ENCODE measurements at places on chromosomes 6 and 20. TPM values are rescaled to one million over a fixed set of nuclear protein-coding genes. Genes with fewer than 3 reads are reported as not detected.

Gene GID8
- 26.2 TPM for total RNA-seq

Gene NOP56
- 84.9 TPM for total RNA-seq

DNA sequence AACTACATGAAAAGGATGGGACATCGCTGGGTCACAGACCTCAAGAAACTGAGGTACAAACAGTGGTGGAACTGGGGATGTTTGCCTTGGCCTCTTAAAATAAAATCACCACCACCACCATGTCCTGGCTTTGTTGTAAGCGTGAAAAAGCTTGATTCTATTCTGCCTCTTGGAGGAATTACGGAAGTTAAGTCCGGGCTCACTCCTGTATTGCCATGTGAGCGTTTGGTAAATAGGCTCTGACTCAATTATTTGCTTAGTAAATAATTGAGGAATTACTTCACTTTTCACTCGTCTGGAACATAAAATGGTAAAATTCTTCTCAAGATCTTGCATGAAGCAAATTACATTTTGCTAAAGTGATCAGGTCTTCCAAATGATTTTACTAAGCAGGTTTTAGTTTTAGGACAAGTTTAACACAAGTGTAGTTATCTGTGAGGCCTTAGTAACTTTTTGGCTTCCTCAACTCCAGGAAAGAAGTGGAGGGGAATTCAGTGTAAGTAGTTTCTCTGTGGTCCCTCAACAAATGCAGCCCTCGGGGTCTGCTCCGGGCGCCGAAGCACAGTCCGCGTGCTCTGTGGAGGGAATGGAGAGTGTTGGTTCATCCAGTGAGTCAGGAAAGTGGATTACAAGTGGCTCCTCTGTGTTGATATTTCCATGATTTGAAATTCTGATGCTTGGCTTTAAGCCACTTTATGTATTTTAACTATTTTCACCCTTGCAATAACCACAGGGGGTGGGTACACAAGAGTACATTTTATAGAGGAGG lies 23.8 kb downstream of the IYD start:
- DNase-seq, result no peak

DNA sequence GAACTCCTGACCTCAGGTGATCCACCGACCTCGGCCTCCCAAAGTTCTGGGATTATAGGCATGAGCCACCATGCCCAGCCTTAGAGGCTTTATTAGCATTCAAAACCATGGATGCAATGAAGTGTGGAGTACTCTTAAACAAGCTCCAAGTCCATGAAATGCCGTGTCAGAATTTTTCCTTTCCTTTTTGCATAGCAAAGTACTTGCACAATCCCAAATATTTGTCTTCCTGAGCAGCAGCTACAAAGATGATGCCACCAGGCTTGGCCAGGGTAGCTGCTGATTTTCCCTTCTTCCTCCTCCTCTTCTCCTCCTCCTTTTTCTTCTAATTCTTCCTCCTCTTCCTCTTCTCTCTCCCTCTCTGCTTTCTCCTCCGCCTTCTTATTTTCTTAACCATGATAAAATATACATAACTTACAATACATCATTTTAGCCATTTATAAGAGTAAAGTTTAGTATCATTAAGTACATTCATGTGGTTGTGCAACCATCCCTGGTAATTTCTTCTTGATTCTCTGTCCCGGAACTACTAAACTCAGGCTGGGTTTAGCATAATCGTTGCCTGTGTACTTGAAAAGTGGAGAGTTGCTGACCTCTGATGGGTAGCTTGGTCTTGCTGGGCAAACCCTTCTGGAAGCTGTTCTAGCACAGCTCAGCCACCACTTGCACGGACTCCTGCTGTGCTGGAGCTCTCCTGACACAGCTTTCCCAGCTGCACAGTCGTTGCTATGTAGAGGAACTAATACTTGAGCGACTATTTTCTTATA lies 20.3 kb downstream of the MUCL3 start:
- no peak for DNase-seq

DNA sequence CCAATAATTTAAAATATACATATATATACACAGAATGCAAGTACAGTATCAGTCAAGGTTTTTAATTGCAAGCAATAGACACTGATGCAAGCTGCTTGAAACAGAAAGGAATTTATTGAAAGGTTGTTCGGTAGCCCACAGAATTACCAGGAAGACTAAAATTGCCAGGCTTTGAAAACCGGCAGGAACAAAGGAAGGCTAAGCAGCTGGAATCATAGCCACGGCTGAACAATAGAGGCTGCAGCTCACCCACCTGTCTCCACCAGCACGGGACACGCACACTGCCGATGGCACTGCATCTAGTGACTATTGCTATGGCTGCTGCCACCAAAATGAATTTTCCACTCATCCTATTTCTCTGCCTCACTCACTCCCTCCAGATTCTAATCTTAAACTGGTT lies 22.0 kb upstream of the L3MBTL3 start:
- no peak for DNase-seq

Gene ZC2HC1B
- not detected for total RNA-seq

DNA sequence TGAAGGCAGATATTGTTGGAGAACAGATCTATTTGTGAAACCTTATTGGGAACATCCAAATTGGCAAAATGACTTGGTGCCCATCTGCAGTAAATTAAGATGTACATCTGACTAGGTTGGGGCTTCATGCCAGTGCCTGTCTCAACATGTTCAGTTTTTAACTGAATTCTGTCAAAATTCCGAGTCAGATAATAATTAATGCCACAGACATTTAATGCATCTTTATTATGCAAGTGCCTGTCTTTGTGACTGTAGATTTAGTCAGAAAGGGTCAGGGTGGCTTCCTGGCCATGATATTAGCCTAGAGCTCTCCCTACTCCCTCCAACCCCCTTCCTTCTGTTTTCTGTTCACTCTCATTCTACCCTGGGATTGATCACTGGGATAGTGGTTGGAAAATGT lies 199.3 kb upstream of the FLRT3 start:
- DNase-seq, result no peak

DNA sequence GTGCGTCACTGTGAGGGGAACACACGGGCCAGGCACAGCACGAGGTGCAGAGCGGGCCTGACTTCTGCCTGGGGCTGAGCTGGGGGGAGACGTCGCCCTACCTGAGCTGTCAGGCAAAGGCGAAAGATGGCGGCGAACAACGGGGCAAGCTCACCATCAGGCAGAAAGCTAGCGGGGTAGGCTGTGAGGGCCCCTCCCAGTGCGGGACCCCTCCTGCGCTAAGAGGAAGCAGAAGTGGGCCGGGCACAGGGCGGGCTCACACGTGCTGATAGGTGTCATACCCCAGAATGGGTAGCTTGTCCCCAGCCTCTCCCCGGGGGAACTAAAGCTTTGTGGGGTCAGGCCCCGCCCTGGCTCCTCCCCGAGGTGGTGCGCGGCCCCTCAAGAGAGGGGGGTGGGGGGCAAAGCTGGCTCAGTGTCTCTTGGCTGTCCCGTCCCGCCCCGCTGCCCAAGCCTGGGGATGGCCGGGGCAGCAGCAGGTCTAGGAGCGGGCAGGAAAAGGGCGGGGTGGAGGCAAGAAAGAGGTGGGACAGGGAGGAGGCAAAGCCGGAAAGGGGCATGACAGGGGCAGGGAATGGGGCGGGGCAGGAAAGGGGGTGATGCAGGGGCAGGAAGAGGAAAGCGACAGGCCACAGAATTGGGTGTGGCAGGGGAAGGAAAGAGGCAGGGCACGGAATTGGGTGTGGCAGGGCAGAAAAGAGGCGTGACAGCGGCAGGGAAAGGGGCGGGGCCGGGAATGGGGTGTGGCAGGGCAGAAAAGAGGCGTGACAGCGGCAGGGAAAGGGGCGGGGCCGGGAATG lies 14.7 kb downstream of the UCKL1 start:
- peak; percentile 90 for DNase-seq

DNA sequence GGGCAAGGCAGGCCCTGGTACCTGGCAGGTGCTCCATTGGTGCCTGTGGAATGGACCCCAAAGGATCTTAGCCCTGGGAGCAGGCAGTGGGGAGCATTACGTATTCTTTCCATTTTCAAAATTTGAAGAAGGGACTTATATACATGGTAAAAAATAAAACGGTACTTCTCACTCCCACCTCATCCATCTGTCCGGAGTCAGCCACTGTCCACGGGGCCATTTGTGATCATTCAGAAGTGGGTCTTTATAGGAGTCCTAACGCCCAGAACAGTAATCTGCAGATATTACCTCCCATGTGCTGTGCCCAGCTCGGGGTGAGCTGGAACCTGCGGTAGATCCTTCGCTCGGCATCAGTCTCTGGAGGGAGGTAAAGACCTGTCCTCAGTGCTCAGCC lies 110.4 kb downstream of the SYCP2 start:
- DNase-seq, result no peak

Gene NKAIN2
- total RNA-seq, result 0.12 TPM

- DNase-seq, result no peak
Observed at GRCh38 chr6:162200945-162201690, 526.4 kb downstream of the PRKN start.

Gene EBF4
- total RNA-seq, result 15.3 TPM

DNA sequence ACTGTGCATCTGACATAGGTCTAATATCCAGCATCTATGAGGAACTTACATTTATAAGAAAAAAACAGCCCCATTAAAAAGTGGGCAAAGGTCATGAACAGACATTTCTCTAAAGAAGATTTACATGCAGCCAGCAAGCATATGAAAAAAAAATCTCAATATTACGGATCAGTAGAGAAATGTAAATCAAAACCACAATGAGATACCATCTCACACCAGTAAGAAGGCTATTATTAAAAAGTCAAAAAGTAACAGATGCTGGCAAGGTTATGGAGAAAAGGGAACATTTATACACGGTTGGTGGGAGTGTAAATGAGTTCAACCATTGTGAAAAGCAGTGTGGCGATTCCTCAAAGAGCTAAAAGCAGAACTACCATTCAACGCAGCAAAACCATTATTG lies 13.1 kb downstream of the METTL24 start:
- DNase-seq, result no peak

Gene DSP
- 22.8 TPM for total RNA-seq

GRCh38 chr6:50864601-50865000 lies 45.9 kb downstream of the TFAP2B start:
- DNase-seq, result no peak

Gene RPP21
- total RNA-seq, result 30.6 TPM

Gene SNAI1
- 1.9 TPM for total RNA-seq

- DNase-seq, result no peak
Observed at GRCh38 chr20:45247865-45248264, 6.5 kb downstream of the SLPI start.

GRCh38 chr6:89146718-89147700 lies 1.2 kb downstream of the PM20D2 start:
- DNase-seq, result no peak

DNA sequence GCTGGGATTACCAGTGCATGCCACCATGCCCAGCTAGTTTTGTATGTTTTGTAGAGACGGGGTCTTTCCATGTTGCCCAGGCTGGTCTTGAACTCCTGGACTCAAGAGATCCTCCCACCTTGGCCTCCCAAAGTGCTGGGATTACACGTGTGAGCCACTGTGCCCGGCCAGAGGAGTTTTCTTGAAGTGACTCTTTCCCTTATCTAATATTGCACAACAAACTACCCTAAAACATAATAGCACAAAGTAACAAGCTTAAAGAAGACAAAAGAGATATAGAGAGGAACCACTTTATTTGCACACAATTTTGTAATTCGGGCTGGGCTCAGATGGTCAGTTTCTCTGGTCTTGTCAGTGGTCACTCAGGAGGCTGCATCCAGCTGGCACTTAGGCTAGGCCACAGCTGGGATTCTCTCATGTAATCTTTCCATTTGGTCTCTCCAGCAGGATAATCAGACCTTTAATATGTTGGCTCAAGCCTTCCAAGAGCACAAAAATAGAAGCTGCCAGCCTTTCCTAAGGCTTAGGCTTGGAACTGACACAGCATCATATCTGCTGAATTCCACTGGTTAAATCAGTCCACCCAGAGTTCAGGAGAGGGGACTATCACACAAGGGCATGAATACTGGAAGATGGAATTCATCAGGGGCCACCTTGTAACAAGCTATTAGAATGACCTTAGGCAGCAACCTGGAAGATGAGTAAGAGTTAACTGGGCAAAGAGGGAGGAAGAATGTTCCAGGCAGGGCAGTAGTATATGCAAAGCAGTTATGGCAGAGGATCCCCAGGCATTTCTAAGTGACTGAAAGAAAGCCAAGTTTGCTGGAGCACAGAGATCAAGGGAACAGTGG lies 56.7 kb upstream of the PNRC1 start:
- DNase-seq, result no peak

DNA sequence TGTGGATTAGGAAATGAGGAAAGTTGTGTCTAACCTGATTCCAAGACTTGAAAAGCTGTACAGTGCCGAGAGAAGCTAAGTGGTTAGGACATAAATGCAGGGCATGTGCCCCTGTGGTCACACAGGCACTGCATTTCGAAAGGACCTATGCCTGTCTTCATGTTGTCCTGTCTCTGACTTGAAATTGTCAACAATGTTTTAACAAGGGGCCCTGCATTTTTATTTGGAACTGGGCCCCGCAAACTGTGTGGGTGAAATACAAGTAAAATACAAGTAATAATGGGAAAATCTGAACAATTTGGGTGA lies 38.8 kb downstream of the MRS2 start:
- no peak for DNase-seq

- DNase-seq, result peak; percentile 82
Observed at GRCh38 chr6:3162565-3163247, 5.4 kb upstream of the TUBB2A start.

GRCh38 chr6:159163901-159164370 lies 5.3 kb upstream of the FNDC1 start:
- no peak for DNase-seq

DNA sequence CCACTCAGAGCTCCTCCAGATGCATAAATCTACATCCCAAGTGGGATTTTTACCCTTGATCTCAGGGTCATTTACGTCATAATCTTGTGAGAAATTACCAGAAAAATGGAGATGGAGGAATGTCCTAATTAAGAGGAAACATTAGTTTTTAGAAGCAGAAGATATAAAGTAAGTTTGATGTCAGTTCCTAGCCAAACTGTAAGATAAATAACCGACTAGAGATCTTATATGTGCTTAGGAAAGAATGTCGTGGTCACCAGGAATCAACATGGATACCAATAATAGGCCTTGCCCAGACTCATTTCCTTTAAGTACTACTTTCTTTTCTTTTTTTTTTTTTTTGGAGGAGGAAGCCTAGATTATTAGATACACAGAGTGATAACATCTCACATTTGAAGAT lies 186.9 kb downstream of the UTRN start:
- DNase-seq, result no peak

DNA sequence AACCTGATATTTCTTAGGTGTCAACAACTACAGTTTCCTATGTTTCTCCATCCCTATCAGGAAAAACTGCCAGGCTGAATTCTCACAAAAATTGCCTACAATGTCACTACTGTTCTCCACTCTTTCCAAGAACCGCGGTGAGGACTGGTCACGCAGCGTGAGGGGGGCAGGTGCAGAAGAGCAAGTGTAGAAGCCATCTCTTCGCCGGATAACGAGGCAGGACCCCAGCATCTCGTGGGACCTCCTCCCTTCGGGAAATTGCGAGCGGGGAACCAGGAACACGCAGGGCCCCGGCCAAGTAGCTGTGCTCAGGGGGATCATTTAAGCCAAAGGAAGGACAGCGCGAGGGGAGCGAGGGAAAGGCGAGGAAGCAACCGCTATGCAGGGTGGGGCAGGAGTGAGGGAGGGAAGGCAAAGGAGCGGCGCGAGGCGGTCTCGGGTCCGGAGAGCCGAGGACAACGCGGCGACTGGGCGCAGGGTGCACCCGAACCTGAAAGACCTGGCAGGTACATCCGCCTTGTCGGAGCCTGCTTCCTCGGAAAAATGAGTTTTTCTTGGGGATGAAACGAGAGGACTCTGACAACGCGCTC lies 559 bp downstream of the APMAP start:
- DNase-seq, result peak; percentile 60

Gene HRH3
- total RNA-seq, result not detected
